Muscle of leg (tissue), 16 donors: ENCODE measurements at places on chromosomes 12 and 14. TPM values are rescaled to one million over a fixed set of nuclear protein-coding genes. Genes with fewer than 3 reads are reported as not detected.

DNA sequence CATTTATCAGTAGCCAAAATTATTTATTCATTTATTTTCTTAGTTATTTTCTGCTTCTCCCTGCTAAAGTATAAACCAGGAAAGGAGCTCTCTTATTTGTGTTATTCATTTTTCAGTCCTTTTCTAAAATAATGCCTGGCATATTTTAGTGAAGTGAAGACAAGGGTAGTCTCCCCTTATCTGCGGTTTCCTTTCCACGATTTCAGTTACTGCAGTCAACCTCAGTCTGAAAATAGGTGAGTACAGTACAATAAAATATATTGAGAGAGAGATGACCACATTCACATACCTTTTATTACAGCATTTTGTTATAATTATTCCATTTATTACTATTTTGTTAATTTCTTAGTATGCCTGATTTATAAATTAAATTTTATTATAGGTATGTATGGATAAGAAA lies 57.6 kb downstream of the GPR137C start:
- no peak for DNase-seq

- peak; percentile 54 for DNase-seq
Measured at GRCh38 chr12:92929983-92930382, 888 bp upstream of the EEA1 start.

GRCh38 chr14:35215110-35215813 lies 76.9 kb upstream of the PSMA6 start:
- peak; percentile 81 for DNase-seq

DNA sequence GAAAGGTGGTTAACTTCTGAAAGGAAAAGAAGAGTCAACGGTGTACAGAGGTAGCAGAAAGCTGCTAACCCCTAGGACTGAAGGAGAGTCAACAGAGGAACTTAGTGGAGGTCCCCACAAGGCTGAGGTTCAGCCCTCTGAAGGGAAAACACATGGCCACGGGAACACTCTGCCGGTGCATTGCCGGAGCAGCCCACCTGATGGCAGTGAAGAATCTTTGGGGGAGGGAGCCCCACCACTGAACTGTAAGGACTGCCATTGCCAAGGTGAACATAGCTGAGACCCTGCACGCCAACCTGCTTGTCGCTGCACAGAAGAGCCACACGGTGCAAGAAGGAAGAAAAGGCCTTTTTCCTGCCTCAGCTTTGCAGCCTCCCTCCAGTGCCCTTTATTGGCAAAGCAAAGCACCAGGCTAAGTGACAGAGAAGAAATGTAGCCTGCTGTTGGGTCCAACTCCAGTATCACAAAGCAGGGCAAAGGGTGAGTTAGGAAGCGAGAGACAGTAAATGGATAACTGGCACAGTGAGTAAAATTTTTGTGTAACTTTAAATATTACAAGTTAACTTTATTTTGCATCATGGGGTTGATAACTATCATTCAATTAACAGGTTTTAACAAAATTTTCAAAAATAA lies 76.9 kb downstream of the LIN52 start:
- no peak for DNase-seq

- no peak for DNase-seq
Measured at GRCh38 chr12:121669521-121669900, at the start of gene MORN3. MORN3 (minus strand) TSS chr12:121669654; CDS start chr12:121669483, 171 bp downstream.

- DNase-seq, result no peak
Measured at GRCh38 chr14:89635615-89636014, 218.6 kb upstream of the FOXN3 start.

DNA sequence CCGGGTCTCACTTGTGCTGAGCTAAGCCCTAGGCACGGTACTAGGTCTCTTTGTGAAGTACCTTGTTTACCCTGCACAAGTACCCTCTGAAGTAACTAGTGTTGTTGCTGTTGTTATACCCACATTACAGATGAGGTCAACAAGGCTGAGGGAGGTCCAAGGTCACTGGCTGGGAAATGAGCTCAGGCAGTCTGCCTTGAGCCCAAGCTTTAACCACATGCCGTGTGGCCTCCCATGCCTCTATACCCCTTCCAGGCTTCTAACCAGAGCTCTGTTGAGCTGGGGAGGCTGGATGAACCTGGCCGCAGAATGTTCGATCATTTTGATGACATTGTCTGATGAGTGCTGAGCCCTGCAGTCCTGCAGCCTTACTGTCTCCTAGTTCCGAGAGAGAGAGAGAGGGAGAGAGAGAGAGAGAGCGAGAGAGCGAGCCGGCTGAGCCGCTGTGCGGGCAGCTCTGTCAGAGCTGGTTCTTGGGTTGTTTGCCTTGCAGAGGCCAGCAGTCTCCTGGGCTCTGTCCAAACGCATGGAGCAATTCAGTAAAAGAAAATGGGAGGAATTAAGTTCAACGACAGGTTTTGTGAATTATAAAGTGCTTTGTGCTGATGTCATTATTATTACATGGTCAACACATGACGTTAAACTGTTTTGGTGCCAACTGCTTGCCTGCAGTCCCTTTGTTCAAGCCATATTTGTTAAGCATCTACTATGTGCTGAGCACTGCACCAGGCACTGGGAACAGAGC lies 13.1 kb downstream of the JDP2 start:
- DNase-seq, result peak; percentile 78

GRCh38 chr14:89903340-89903952 lies 51.1 kb downstream of the EFCAB11 start:
- DNase-seq, result no peak

GRCh38 chr12:108252523-108252922 lies 86.6 kb downstream of the CMKLR1 start:
- DNase-seq, result no peak

GRCh38 chr12:46903058-46903457 lies 77.3 kb upstream of the SLC38A4 start:
- no peak for DNase-seq

DNA sequence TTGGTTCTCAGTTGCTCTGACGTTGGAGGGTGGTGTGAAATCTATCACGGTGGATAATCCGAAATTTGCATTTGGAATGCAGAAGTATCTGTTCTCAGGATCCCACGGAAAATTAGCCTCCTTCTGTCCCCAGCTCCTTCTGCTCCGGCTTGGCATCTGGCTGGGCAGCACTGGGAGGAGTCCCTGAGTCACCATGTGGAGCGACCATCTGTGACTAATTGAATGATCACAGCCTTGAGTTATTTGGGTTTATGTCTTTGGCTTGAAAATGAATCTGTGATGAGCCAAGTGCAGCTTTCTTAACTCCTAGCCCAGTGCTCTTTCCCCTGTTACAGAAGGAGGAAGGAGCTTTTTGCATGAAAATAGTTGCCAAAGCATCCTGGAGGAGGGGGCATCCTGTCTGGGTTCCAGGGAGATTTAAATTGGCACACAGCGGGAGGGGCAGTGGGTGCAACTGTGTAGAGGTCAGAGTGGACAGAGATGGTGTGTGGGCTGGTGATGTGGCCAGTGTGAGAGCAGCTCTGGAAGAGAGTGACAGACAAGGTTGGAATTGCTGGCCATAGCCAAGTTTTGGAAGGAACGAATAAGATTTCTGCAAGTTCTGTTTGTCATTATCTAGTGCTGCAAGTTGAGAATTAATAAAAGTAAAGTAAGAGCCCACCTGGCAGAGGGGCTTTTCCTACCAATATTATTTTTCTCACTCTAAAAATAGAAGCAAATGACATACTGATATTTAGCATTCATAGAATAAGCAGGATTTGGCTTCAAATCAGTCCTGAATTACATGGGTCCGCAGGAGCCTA lies 74.4 kb downstream of the SLC24A4 start:
- DNase-seq, result peak; percentile 77

GRCh38 chr12:88245905-88246304 lies 103.8 kb downstream of the TMTC3 start:
- no peak for DNase-seq

DNA sequence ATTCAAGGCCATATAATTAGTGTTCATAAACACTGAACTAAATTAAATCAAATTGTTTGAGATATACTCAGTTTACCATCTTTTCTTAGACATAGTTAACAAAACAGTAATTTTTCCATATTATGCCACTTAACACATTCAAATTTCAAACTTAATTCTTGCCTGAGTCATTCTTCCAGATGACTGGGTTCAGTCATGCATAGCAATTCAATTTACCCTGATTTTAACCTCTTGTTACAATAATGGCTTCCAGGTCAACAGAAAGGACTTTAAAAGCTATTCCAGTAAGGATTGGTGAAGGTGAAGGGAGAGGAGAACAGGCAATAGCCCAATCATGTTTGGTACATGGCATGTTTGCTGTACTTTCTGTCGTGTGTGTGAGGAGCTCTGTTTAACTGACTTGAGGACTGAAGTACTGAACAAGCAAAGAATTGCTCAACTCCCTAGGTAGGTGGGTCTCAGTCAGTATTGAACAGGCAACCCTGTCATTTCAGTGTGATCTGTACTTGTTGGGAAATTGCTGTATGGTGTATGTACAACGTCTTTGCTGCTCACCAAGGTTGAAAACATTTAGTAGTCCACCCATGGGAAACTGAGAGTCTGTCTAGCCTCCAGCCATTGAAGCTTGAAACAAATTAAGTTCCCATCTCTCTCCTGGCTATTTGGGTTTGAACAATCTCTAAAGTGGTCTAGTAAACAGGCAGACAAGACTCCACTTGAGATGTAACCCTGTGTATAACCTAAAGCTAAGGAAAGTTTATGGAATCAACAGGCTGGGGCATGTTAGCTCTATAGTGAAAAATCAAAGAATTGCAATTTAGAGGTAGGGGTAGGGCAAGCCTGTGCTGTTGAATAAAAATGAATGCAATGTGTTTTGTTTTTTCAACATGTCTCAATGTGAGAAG lies 327.2 kb downstream of the BTG1 start:
- DNase-seq, result no peak

DNA sequence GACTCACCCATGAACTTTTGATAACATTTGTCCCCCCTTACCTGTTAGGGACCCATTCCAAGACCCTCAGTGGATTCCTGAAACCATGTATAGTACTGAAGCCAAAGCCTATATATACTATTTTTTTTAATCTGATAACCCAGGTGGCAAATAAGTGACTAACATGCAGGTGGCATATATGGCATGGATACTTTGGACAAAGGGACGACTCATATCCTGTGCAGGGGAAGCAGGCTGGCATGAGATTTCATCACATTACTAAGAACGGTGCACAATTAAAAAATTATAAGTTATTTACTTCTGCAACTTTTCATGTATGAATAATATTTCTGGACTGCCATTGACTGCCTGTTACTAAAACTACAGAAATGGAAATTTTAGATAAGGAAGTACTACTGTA lies 880.1 kb upstream of the FBXO33 start:
- no peak for DNase-seq

- DNase-seq, result no peak
Measured at GRCh38 chr12:131980263-131980662, 30.5 kb downstream of the EP400 start.

DNA sequence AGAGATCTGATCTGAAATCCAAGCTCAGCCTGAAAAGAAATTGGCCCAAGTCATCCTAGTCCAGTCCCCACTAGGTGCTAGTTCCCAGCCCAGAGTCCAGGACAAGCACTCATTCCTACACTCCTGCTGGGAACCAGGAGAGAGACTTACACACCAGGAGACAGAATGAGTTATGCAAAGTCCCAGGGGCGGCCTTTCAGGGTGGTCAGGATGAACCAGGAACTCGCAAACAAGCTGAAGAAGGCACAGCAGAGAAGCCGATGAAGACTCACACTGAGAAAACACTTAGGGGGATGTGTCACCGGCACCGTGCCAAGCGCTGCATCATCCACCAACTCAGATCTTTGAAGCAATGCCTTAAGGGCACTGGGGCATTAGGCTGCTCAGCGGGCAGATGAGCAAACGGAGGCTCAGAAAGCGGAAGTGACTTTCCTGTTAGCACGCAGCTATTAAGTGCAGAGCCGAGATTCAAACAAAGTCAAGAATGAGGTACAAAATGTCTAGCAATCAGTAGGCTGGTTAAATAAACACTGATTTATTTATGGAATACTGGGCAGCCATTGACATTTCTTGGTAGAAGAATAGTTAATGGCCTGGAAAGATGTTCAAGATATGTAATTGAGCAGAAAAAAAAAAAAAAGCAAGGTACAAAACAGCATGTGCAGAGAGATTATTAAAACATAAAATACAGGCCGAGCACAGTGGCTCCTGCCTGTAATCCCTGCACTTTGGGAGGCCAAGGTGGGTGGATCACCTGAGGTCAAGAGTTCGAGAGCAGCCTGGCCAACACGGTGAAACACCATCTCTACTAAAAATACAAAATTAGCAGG lies 78.7 kb downstream of the LRRC74A start:
- peak; percentile 65 for DNase-seq

DNA sequence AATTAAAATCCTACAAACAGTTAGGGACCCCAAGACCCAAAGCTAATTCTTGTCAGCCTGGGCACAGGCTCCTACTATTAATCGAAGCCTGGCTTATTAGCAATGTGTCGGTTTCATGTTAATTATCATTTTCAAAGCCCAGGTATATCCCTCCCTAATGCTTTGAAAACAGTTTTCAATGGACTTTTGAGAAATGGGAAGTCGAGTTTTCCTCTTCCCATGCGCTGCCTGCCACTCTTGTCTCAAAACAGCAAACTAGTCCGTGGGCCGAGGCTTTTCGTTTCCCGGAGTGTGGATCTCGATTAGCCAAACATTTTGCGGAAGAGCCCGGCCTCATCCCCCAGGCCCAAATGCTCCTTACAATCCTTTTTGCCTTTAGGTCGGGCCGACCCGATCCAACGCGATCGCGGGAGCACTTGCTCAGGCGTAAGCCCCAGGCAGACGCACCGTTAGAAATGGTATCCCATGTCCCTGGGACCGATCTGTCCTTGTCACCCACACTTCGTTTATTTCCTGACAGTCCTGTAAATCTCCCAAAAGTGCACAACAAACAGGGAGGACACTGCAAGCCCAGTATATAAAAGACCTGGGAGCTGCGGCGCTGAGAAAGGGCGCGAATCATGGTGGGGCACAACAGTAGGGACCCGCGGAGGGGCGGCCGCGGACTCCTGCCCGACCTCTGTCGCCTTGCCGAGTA lies 1.5 kb downstream of the SIX6 start:
- DNase-seq, result peak; percentile 4

GRCh38 chr14:26281280-26281998 lies 316.4 kb downstream of the NOVA1 start:
- DNase-seq, result peak; percentile 20

- no peak for DNase-seq
Measured at GRCh38 chr14:82387699-82388098, 854.0 kb upstream of the SEL1L start.

GRCh38 chr12:98737322-98737712 lies 92.2 kb downstream of the APAF1 start:
- DNase-seq, result no peak

The NTS gene
- total RNA-seq, result 1.1 TPM

The HOXC4 gene
- total RNA-seq, result 10.1 TPM

The VDR gene
- 0.40 TPM for total RNA-seq

The ZBTB42 gene
- total RNA-seq, result 3.3 TPM

The SOAT2 gene
- 0.04 TPM for total RNA-seq

The RAPGEF3 gene
- total RNA-seq, result 11.5 TPM

The KRT3 gene
- not detected for total RNA-seq
